ENCODE measurements at places on chromosomes 2 and 18.

DNA sequence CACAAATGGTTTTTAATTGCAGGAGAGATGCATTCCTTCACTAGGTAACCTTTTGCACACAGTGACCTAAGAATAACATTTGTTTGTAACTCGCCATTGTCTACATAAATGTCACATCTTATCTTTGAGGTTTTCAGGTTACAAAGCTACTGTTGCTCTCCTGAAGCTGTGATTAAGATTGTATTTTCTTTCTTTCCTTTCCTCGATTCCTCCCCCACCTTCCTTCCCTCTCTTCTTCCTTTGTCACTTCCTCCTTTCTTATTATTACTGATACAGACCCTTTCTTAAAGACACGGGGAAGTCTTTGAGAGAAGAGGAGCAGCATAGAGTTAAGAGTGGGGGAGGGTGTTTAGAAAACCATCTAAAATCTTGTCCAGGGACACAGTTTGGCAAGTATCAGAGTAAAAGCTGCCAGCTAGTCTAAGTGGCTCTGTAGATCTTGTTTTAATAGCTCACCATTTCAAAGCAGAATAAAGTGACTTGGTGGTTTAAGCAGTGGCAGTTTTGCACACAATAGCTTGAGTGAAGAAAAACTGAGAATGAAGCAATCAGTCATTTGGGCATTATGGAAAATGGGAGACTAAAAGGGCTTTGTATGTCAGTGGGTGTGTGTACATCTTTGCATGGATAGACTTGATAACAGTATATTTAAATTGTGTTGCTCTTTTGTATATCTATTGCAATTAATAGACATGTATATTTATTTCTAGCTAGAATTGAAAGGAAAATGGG is 10.9 kb downstream of the CERS6 start:
- no peaks in the 10 kb centered on the region for H3K27me3 ChIP-seq
- H3K36me3 ChIP-seq = no peaks in the 10 kb centered on the region
- H3K4me1 ChIP-seq = peaks cover 35% of the 10 kb centered on the region
- H3K4me3 ChIP-seq = peak overlapping the region; percentile 9
- no peak for DNase-seq

GRCh38 chr2:21123473-21124393 is at the start of gene TDRD15:
TDRD15 (plus strand) TSS chr2:21123968; CDS start chr2:21137468, 13,500 bp downstream.
- H3K36me3 ChIP-seq = no peaks in the 10 kb centered on the region
- H3K27me3 ChIP-seq = no peaks in the 10 kb centered on the region
- H3K4me3 ChIP-seq = no peak within 1 kb of the TSS

DNA sequence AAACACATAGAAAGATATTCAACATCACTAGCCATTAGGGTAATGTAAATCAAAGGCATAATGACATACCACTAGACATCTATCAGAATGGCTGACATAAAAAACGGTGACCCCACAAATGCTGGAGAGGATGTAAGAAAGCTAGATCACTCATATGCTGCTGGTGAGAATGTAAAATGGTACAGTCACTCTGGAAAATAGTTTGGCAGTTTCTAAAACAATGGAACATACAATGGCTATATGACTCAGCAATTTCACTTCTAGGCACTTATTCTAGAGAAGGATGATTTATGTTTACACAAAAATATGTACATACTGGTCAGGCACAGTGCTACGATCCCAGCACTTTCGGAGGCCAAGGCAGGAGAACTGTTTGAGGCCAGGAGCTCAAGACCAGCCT is 87.3 kb downstream of the COLEC12 start:
- no peak overlapping the region for H3K27ac ChIP-seq
- no peaks in the 10 kb centered on the region for H3K27me3 ChIP-seq
- H3K4me1 ChIP-seq = no peaks in the 10 kb centered on the region
- H3K4me3 ChIP-seq = no peak overlapping the region
- no peaks in the 10 kb centered on the region for H3K36me3 ChIP-seq

- no peak overlapping the region for H3K27ac ChIP-seq
- H3K4me3 ChIP-seq = no peak overlapping the region
- no peak for DNase-seq
- no peaks in the 10 kb centered on the region for H3K4me1 ChIP-seq
- H3K36me3 ChIP-seq = no peaks in the 10 kb centered on the region
- no peaks in the 10 kb centered on the region for H3K27me3 ChIP-seq
Measured at GRCh38 chr2:115129536-115129935, 687.1 kb downstream of the DPP10 start.

DNA sequence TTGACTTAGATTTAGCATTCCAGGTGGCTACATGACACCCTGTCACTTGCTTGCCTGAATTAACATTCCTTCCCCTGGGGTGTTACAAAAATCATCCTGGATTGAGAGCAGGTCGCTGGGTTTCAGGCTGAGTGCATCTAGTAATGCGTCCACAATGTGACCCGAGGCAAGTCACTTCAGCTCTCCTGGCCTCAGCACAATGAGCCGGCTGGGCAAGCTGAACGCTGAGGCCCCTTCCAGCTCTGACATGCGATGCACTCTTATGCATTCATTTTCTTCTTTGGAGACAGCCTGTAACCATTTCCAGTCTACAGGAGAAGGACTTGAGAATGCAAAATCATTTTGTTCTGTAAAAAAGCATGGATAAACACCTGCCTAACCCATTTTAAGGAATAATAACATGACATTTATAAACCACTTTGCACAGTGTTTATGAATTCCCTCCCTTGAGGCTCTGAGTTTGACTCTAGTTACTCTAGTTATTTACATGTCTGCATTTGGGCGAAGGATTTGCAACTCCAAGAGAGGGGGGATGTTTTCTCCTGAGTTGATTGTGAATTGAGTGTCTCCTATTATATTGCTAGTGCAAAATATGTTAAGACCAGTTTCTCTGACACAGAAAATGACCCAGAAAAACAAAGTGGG is 63.0 kb upstream of the CPO start:
- H3K27me3 ChIP-seq = no peaks in the 10 kb centered on the region
- DNase-seq = no peak
- no peak overlapping the region for H3K4me3 ChIP-seq

DNA sequence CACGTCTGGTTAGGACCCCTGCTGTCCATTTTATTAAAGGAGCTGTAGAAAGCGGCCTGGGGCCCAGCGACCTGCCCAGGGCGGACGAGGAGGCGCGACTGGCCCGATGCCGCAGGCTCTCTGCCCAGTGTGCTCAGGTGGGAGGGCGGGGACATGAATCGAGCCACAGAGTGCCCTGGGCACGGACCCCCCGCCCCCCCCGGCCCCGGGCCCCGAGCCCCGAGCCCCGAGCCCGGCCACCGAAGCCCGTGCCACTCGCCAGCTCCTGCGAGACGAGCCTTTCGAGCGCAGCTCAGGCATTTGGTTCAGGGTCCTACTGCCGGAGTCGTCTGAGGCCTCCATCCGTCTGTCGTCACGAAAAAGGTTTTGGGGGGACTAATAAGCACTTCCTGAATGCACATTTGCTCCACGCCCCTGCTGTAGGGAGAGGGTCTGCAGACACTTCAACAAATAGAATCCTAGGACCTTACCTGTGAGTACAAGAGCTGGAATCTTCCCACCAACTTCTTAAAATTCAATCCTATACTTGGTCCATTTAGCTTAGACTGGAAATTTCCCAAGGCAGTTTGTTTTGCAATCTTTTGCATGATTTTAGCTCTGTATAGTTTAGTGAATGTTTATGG is 602 bp upstream of the ADAM17 start:
- peak overlapping the region; percentile 93 for H3K27ac ChIP-seq
- H3K4me3 ChIP-seq = peak overlapping the region; percentile 83
- H3K4me1 ChIP-seq = peaks cover 35% of the 10 kb centered on the region

GRCh38 chr2:143953451-143954030 is 566.4 kb downstream of the ZEB2 start:
- no peak overlapping the region for H3K4me3 ChIP-seq
- no peak overlapping the region for H3K27ac ChIP-seq
- H3K36me3 ChIP-seq = no peaks in the 10 kb centered on the region
- DNase-seq = no peak
- no peaks in the 10 kb centered on the region for H3K27me3 ChIP-seq
- H3K4me1 ChIP-seq = no peaks in the 10 kb centered on the region

DNA sequence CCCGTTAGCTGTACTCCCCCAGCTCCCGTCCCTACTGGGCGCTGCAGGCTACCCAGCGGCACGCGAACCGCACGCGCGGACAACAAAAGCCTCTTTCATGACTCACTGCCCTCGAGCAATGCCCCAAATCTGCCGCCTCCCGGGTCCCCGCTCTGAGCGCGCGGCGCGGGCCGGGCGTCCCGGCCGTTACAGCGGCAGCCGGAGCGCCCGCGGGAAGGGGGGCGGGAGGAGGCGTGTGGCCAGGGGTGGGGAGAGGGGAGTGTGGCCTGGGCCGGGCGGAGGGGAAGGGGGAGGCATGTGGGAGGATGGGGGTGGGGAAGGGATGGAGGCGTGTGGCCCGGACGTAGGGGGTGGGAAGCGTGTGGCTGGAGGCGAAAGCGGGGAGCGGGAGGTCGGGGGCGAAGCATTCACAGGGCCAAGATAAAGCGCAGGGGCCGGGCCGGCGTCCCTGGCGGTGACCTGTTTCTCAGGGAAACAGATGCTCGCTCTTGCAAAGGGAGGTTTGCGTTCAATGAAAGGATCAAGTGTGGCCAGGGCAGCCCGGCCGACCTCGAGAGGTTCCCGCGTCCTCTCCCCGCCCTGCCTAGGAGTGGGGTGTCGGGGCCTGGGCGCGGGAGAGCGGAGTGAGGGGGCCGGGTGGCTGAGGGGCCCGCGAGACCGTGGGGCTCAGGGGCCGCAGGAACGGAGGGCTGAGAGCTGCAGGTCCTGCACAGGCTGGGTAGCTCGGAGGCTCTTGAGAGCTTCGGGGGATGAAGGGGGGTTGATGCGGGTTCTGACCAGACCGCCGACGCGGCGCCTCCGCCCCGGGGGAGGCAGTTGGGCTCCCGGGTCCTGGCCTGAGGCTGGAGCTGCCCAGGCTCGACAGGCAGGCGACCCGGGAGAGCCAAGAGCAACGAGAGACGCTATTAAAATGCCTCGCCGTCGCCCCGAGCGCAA is 3.5 kb upstream of the NEUROD1 start:
- H3K4me1 ChIP-seq = peaks cover 65% of the 10 kb centered on the region
- peak overlapping the region; percentile 20 for H3K4me3 ChIP-seq
- no peak for DNase-seq
- no peaks in the 10 kb centered on the region for H3K36me3 ChIP-seq
- H3K27me3 ChIP-seq = peaks cover 83% of the 10 kb centered on the region

DNA sequence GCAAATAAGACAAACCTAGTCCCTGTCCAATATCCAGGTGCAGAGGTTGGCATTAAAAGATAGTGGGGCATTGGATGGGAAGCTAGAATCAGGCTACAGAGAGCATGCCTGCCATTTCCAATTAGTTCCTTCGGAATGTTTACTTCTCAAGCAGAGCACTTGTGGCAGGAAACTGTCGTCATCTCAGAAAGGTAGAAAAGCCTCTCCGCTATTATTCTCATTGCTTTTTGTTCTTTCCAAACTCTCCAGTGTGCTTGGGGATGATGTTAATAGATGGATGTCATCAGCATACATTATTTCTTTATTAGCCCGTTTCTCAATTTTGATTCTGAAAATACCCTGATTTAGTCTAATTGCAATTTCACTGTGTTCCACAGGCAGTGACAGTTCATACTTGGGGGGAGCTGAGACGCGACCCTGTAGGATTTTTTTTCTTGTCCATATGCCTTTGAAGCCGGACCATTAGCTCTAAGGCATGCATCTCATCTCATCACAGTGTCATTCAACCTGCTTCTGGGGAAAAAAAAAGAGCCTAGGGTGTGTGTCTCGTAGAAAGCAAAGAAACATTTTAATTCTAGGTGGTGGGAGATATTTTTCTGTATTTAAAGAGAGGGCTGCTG is 7.7 kb downstream of the ASB18 start:
- DNase-seq = no peak
- no peaks in the 10 kb centered on the region for H3K4me1 ChIP-seq
- no peaks in the 10 kb centered on the region for H3K36me3 ChIP-seq
- H3K27me3 ChIP-seq = no peaks in the 10 kb centered on the region
- no peak overlapping the region for H3K4me3 ChIP-seq

DNA sequence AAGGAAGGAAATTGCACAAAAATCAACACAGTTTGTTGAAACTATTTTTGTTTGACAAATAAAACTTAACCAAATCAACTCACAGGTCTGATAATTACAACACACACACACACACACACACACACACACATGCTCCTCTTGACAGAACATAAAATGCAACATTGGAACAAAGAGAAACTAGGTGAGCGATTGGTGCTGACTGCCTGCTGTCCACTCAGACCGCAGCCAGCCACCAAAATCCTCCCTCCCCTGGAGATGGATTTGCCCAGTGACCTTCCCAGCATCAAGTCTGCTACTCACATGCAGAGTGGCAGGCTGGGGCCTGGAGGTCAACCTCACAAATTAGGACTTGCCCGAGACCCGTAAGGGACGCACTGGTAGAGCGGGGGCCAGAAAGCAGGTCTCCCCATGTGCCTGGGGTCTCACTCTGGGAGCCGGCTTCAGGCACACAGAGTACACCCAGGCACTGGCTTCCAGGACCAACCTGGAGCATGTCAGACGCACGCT is 61.4 kb downstream of the DIPK1C start:
- H3K36me3 ChIP-seq = no peaks in the 10 kb centered on the region
- no peaks in the 10 kb centered on the region for H3K4me1 ChIP-seq
- H3K4me3 ChIP-seq = no peak overlapping the region

Data from B cell (primary cell).